ENCODE measurements at places on chromosomes 6 and 20. TPM values are rescaled to one million over a fixed set of nuclear protein-coding genes. Genes with fewer than 3 reads are reported as not detected.

DNA sequence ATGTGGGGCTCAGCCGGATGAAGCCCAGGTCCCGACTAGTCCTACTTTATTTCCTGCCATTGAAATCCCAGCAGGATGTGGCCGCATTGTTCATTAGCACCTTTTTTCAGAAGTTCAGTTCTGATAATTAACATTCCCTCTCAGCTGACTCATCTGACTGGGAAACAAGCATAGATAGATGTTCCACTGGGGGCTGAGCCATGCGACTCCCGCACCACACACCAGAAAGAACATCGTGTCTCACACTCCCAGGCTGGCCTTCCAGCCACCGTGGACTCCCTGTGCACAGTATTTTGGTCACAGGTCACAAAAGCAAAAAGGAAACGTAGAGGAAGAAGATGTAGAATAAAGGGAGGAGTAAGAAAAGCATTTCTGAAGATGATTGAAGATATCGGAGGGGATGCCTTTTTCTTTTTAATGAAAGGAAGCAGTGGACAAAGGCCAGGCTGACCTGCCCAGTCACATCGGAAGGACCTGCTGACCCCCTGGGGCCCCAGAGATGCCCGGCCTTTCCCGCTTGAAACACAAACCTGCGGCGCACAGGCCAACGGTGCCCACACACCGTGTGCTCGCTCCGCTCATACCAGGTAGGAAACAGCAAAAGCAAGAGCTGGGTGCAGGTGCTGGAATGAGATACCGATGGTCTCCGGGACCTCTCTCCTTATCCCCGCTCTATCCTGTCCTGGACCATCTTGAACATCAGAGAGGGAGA lies 11.8 kb downstream of the RPS6KA2 start:
- H3K4me3 ChIP-seq: no peak overlapping the region
- H3K27me3 ChIP-seq: no peaks in the 10 kb centered on the region
- peaks cover 2% of the 10 kb centered on the region for H3K4me1 ChIP-seq
- H3K27ac ChIP-seq: no peak overlapping the region
- peaks cover 4% of the 10 kb centered on the region for H3K36me3 ChIP-seq
- peak; percentile 56 for DNase-seq

DNA sequence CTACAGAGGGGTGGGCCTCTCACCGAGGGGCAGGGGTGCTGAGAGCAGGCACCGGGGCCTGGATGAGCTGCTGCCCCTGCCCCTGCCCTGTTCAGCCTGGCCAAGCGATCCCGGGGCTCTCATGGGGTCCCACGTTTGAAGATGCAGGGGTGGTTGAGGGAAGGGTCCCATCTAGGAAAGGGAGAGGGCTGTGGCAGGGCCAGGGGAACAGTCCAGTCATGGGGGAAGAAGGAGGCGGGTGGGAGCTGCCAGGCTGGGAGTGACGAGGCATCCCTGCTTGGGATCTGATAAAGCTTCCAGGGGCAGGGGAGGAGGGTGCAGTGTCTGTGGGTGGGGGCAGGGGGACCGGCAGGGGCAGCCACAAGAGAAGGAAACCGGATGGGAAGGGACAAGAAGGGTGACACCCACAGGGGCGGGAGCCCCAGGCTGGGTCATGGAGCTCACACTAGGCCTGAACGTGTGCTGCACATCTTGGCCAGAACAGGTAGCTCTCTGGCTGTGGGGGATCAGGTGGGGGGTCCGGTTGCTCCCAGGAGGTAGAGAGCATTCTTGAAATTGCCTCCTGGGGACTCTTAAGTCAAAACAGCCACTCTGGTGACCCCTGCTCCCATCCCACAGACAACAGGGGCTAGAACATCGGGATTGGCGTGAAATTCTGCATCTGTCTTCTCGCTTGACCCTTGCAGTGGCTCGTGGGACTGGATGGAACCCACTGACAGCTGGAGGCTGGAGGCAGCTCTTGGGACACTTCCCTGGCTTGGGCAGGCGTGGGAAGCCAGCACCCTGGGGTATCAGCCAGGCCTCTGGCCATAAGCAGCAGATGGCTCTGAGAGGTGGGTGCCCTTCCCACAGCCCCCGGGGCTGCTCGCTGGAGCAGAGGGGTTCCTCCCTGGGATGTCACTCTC lies 58.0 kb upstream of the GATA5 start:
- no peaks in the 10 kb centered on the region for H3K36me3 ChIP-seq
- no peak for DNase-seq
- no peaks in the 10 kb centered on the region for H3K4me1 ChIP-seq
- H3K27ac ChIP-seq: no peak overlapping the region
- no peaks in the 10 kb centered on the region for H3K27me3 ChIP-seq

- DNase-seq: peak; percentile 94
- no peak overlapping the region for H3K4me3 ChIP-seq
- H3K27ac ChIP-seq: no peak overlapping the region
- peaks cover 99% of the 10 kb centered on the region for H3K27me3 ChIP-seq
Observed at GRCh38 chr20:63009045-63009961, 2.5 kb upstream of the BHLHE23 start.

DNA sequence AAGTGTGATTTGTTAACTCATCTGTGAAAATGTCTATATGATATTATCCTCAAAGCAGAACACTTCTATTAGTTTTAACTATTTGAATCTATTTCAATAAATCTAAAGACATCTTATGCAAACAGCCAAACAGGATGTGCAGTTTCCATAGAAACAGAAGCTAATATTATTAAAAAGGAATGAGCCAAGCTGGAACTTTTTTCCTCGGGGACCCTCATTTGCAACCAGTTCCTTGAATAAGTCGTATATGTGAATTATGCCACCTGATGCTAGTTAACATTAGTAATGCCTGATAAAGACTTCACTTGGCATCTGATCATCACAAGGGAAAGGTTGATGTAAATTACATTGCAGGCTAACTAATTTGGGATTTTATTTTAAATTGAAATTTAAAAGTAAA lies 216.9 kb upstream of the SMLR1 start:
- no peak overlapping the region for H3K4me3 ChIP-seq
- DNase-seq: no peak
- no peaks in the 10 kb centered on the region for H3K4me1 ChIP-seq
- H3K36me3 ChIP-seq: no peaks in the 10 kb centered on the region
- no peak overlapping the region for H3K27ac ChIP-seq

- no peak overlapping the region for H3K4me3 ChIP-seq
- H3K4me1 ChIP-seq: peaks cover 12% of the 10 kb centered on the region
- no peaks in the 10 kb centered on the region for H3K36me3 ChIP-seq
Observed at GRCh38 chr6:39062014-39062740, 13.6 kb downstream of the GLP1R start.

DNA sequence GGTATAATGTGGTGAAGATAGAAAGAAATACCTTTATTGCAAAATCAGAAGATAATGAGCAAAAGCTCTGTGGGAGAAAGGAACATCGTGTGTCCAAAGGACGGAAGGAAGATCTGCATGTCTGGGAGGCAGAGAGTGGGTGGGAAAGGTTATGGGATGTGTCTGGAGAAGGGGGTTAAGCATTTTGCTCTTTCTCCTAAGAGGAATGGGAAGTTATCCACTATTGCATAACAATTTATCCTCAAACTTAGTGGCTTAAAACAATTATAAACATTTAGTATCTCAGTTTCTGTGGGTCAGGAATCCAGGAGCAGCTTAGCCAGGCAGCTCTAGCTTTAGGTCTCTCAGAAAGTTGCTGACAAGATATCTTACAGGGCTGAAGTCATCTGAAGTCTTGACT lies 229.1 kb upstream of the CITED2 start:
- H3K27me3 ChIP-seq: no peaks in the 10 kb centered on the region
- no peak overlapping the region for H3K27ac ChIP-seq
- no peaks in the 10 kb centered on the region for H3K36me3 ChIP-seq
- peaks cover 21% of the 10 kb centered on the region for H3K4me1 ChIP-seq

DNA sequence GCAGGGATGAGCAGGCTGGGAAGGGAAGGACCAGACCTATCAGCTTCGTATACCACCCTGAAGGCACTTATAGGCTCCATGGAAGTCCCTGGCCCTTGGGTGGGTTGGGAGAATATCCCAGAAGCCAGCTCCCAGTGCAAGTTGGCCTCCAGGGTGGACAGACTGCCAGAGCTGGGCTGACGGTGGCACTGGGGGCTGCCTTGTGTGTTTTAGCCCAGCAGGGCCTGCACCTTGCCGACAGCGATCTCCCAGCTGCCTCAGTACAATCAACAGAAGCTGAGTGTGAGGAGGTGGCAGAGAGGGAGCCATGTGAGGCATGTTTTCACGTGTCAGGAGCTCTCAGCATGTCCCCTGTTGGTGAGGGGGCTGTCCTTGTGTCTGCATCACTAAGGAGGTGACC lies 159.5 kb downstream of the VEGFA start:
- H3K36me3 ChIP-seq: no peaks in the 10 kb centered on the region
- H3K27me3 ChIP-seq: no peaks in the 10 kb centered on the region

- H3K36me3 ChIP-seq: no peaks in the 10 kb centered on the region
- no peak overlapping the region for H3K27ac ChIP-seq
- H3K4me3 ChIP-seq: peak overlapping the region; percentile 30
- DNase-seq: no peak
Observed at GRCh38 chr6:155493694-155494143, 38.1 kb upstream of the NOX3 start.

DNA sequence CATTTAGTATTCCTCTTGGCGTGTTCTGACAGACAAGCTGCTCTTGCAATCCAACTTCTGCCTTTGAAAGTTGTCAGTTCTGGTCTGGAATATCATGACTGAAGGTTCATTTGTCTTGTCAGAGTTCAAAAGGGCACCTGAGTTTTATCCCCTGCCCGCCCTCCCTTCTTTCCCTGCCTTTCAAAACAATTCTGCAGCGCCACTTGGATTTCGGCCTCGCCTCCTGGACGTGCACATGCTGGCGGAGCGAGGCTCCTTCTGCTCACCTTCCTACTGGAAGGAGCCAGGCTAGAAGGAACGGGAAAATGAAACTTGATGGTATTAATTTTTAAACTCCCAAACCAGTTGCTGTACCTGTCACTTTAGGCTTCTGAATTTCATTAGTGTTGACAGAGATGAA lies 55.7 kb upstream of the HDGFL1 start:
- no peak overlapping the region for H3K4me3 ChIP-seq
- H3K27me3 ChIP-seq: no peaks in the 10 kb centered on the region
- H3K4me1 ChIP-seq: no peaks in the 10 kb centered on the region
- no peak for DNase-seq

DNA sequence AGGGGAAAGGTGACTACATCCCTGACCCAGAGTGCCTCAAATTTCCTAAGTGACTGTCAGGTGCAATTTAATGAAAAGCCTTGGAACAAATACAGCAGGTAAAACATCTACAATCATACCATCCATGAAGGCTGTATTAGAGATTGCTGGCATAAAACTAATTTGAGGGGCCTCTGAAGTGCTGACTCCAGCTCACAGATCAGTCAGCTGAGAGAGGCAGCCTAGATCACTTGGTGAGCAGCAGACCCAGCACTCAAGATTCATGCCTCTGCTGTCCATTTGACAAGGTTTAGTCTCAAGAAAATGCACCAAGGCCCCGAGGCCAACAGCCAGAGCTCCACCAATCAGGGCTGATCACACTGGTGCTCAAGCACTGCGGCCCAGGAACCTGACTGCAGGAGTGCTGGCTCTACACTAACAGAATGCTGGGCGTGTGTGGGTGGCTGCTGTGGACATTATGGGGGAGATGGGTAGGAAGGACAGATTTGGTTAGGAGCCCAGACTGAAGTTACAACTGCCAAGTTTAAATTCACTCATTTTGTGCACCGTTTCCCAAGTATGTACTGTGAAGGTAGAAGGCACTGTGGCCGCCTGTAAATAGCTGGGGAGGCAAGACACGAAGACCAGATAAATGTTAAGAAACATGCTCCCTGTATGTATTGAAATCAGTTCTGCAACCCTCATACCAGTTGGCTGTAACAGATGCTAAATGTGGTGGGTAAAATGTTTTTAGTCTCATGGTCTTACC lies 28.2 kb downstream of the SNX5 start:
- H3K27ac ChIP-seq: no peak overlapping the region
- peaks cover 20% of the 10 kb centered on the region for H3K4me1 ChIP-seq
- peaks cover 48% of the 10 kb centered on the region for H3K36me3 ChIP-seq
- DNase-seq: peak; percentile 79
- no peaks in the 10 kb centered on the region for H3K27me3 ChIP-seq

- no peak overlapping the region for H3K4me3 ChIP-seq
- no peak overlapping the region for H3K27ac ChIP-seq
- peaks cover 19% of the 10 kb centered on the region for H3K36me3 ChIP-seq
- no peaks in the 10 kb centered on the region for H3K27me3 ChIP-seq
Observed at GRCh38 chr20:47521059-47521808, 19.5 kb downstream of the NCOA3 start.

GRCh38 chr20:3751305-3751674 lies 16.3 kb downstream of the ADISSP start:
- peak overlapping the region; percentile 75 for H3K4me3 ChIP-seq
- H3K27me3 ChIP-seq: peaks cover 59% of the 10 kb centered on the region
- no peaks in the 10 kb centered on the region for H3K4me1 ChIP-seq
- DNase-seq: peak; percentile 74
- no peak overlapping the region for H3K27ac ChIP-seq

GRCh38 chr6:6918216-6918983 lies 189.4 kb upstream of the RREB1 start:
- no peaks in the 10 kb centered on the region for H3K4me1 ChIP-seq
- DNase-seq: no peak
- H3K27ac ChIP-seq: no peak overlapping the region

DNA sequence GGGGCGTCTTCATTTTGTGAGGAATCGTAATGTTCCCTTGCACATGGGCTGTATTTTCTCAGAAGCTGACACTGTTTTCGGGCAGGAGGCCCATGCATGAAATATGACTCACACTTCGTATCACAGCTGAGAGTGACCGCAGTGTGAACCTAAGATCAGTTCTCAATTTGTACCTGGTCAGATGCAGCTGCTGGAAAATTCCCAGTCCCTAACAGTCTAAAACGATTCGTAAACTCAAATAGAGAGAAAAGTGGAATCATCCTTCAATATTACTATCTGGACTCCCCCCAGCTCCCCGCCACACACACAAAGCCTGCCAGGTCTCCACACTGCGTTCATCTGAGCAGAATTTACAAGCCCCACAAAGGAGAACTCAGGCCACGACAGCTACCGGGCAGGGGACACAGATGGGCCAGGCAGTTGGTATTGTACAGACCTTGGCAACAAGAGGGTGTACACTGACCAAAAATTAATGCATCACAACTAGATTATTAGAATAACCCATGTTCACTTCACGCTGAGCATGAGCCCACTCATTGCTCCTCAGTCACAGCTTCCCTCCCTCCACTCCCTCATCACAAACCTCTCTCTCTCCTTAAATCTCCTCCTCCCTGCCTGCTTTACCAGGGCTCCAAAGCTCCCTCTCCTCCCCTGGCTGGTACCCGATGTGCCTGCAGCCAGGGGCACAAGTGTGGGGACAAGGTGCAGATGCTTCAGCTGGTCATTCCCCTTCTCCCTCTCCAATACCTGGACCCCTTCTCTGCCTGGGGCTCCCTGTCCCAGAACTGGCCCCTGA lies 488.4 kb downstream of the PREX1 start:
- no peaks in the 10 kb centered on the region for H3K27me3 ChIP-seq
- H3K27ac ChIP-seq: no peak overlapping the region
- no peak overlapping the region for H3K4me3 ChIP-seq
- H3K4me1 ChIP-seq: no peaks in the 10 kb centered on the region
- H3K36me3 ChIP-seq: no peaks in the 10 kb centered on the region

- no peaks in the 10 kb centered on the region for H3K4me1 ChIP-seq
- no peak for DNase-seq
- peaks cover 9% of the 10 kb centered on the region for H3K27me3 ChIP-seq
- H3K36me3 ChIP-seq: no peaks in the 10 kb centered on the region
Observed at GRCh38 chr20:49620364-49621240, 52.7 kb upstream of the PTGIS start.

The DPPA5 gene
- total RNA-seq: not detected

The PROKR2 gene
- not detected for total RNA-seq

The SDHAF4 gene
- 43.2 TPM for total RNA-seq

The RIN2 gene
- total RNA-seq: 19.6 TPM

The BPI gene
- not detected for total RNA-seq

The MUC22 gene
- not detected for total RNA-seq

The C4B gene
- 3.2 TPM for total RNA-seq

The GABRR1 gene
- not detected for total RNA-seq

The KCTD20 gene
- 31.5 TPM for total RNA-seq
